ENCODE measurements at places on chromosomes 6 and 20.
A peak's percentile ranks its signal among the peaks of the same experiment; 100 is the strongest.

GRCh38 chr6:4948781-4949450 lies 54.9 kb downstream of the RPP40 start:
- peaks cover 39% of the 10 kb centered on the region for H3K36me3 ChIP-seq
- peaks cover 2% of the 10 kb centered on the region for H3K27me3 ChIP-seq
- no peak overlapping the region for H3K27ac ChIP-seq

- peaks cover 4% of the 10 kb centered on the region for H3K27me3 ChIP-seq
- peak within 1 kb of the TSS; percentile 97 for H3K27ac ChIP-seq
- H3K36me3 ChIP-seq, result peaks cover 21% of the 10 kb centered on the region
- H3K4me1 ChIP-seq, result peaks cover 42% of the 10 kb centered on the region
- H3K4me3 ChIP-seq, result peak within 1 kb of the TSS; percentile 93
- DNase-seq, result peak; percentile 91
Measured at GRCh38 chr20:3795511-3796468, at the start of gene CDC25B. CDC25B (plus strand) TSS chr20:3796310; CDS start chr20:3796532, 222 bp downstream.

DNA sequence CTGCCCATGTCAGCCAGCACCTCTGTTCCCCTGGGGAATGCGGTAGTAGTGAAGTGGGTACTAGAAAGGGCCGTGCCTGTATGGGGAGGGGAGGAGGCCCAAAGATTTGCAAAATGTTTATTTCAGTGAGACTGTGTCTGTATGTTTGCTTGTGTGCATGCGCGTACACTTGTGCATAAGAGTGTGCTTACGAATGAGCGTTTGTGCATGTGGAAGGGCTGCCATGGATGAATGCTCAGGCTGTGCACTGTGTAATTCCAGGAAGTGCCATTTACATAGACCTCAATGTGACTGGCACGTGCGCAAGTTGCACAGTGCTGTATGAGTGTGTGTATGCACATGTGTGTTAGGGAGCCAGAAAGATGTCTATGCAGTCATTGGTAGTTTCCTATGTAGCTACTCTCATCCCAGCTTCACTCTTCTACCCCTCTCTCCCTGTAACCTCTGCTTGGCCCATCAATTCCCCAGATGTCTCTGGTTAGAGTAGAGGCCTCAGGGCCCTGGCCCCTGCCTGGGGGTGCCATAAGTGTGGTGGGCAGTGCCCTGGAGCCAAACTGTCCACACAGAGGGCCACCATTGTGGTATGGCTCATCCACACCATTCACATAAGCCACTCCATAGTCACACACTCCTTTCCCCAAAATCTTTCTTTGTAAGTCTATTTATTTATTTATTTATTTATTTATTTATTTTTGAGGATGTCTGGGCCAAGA lies 26.8 kb upstream of the SLC22A7 start:
- no peak for DNase-seq
- H3K4me3 ChIP-seq, result no peak overlapping the region
- peaks cover 13% of the 10 kb centered on the region for H3K4me1 ChIP-seq
- no peaks in the 10 kb centered on the region for H3K36me3 ChIP-seq

DNA sequence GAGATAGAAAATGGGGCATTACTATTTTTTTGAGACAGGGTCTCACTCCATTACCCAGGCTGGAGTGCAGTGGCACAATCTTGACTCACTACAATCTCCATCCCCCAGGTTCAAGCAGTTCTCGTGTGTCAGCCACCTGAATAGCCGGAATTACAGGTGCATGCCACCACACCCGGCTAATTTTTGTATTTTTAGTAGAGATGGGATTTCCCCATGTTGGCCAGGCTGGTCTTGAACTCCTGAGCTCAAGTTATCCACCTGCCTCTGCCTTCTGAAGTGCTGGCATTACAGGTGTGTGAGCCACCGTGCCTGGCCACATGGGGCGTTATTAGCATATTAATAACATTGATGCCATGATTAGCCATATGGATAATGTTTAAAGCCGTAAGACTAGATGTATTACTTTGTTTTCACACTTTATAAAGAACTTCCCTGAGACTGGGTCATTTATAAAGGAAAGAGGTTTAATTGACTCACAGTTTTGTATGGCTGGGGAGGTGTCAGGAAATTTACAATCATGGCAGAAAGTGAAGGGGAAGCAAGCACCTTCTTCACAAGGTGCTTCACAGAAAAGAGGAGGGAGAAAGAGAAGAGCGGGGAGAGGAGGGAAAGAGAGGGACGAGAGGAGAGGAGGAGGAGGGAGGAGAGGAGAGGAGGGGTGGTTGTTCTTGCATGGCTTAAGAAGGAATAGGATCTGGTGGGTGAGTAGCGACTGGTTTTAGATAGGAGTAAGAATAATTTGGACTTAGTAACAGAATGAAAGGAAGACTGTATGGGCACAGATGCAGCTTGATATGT lies 51.9 kb downstream of the MYO6 start:
- H3K36me3 ChIP-seq, result no peaks in the 10 kb centered on the region
- H3K27ac ChIP-seq, result no peak overlapping the region
- peaks cover 4% of the 10 kb centered on the region for H3K4me1 ChIP-seq
- no peak overlapping the region for H3K4me3 ChIP-seq

GRCh38 chr6:66057034-66057433 lies 350.0 kb upstream of the EYS start:
- no peak for DNase-seq
- no peaks in the 10 kb centered on the region for H3K36me3 ChIP-seq
- no peak overlapping the region for H3K27ac ChIP-seq
- H3K4me3 ChIP-seq, result no peak overlapping the region
- H3K4me1 ChIP-seq, result no peaks in the 10 kb centered on the region
- no peaks in the 10 kb centered on the region for H3K27me3 ChIP-seq

DNA sequence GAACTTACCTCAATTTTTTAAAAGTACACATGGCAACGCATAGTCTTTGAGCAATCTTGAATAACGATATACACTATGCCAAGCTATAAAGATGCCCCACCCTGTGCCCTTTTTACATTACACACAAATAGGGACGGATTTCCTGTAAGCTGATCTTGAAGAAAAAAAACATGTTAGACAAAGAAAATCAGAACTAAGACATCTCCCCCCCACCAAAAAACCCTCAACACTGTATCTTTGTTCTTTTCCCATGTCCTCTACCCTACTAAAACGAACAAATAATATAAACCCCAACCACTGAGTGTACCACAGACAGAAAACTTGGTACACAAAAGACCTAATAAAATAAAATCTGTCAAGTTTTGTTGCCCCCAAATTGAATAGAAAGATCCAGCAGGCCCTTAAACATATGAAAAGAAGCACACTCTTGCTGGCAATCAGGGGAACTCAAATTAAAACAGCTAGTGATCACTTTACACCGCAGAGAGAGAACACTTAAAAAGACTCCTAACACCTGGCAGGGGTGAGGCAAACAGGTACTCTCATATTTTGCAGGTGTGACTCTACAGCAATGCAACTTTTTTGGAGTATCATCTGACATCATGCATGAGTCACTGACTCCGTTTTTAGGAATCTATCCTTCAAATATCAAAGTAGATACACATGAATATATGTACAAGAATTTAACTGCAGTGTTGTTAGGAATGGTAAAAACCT lies 29.6 kb downstream of the BACH2 start:
- no peak for DNase-seq
- H3K4me1 ChIP-seq, result no peaks in the 10 kb centered on the region
- H3K27me3 ChIP-seq, result peaks cover 2% of the 10 kb centered on the region

GRCh38 chr6:144731229-144731628 lies 446.1 kb downstream of the UTRN start:
- no peaks in the 10 kb centered on the region for H3K4me1 ChIP-seq
- no peak for DNase-seq
- H3K27me3 ChIP-seq, result no peaks in the 10 kb centered on the region
- H3K27ac ChIP-seq, result no peak overlapping the region
- H3K4me3 ChIP-seq, result no peak overlapping the region

DNA sequence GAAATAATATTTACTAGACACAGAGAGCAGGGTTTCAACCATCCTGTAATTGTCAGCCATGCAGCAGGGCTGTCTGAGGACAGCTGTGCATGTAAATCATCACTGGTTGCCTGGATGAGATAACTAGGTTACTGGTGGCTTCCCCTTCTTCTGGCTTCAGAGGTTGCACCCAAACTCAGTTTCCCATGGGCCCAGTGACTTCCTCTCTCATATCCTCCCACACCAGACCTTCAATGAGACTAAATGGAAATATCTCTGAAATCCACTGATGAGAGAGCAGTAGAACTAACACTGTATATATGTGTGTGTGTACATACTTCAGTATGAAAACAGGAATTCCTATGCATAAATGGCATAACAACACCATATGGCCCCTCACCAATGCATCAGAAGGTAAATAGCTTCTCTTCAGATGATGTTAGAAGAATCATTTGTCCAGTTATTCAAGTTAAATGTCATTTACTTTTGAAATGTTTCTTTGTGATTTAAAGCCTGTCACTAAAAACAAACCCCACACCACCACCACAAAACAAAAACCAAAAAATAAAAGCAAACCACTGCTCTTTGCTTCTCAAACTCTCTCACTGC lies 51.0 kb upstream of the IL20RA start:
- H3K36me3 ChIP-seq, result no peaks in the 10 kb centered on the region
- no peak overlapping the region for H3K27ac ChIP-seq
- no peaks in the 10 kb centered on the region for H3K4me1 ChIP-seq
- peaks cover 8% of the 10 kb centered on the region for H3K27me3 ChIP-seq
- H3K4me3 ChIP-seq, result no peak overlapping the region

DNA sequence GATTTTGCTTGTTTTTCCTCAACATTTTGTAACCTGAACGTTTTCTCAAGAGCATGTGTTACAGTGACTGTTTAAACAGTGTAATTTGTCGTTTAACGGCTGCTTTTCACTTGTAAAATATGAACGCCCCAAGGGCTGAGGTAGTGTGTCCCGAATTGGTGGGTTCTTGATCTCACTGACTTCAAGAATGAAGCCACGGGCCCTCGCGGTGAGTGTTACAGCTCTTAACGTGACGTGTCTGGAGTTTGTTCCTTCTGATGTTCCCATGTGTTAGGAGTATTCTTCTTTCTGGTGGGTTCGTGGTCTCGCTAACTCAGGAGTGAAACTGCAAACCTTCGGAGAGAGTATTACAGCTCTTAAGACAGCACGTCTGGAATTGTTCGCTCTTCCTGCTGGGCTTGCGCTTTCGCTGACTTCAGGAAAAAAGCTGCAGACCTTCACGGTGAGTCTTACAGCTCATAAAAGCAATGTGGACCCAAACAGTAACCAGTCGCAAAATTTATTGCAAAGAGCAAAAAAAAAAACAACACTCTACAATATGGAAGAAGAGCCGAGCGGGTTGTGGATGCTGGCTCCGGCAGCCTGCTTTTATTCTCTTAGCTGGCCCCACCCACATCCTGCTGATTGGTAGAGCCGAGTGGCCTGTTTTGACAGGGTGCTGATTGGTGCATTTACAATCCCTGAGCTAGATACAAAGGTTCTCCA lies 25.1 kb upstream of the TRIM27 start:
- peaks cover 5% of the 10 kb centered on the region for H3K27me3 ChIP-seq
- peaks cover 4% of the 10 kb centered on the region for H3K36me3 ChIP-seq
- H3K4me3 ChIP-seq, result no peak overlapping the region
- H3K4me1 ChIP-seq, result peaks cover 49% of the 10 kb centered on the region

- H3K36me3 ChIP-seq, result peaks cover 30% of the 10 kb centered on the region
- no peak overlapping the region for H3K27ac ChIP-seq
- H3K4me3 ChIP-seq, result no peak overlapping the region
Measured at GRCh38 chr6:107870381-107870780, 46.3 kb upstream of the SCML4 start.

GRCh38 chr20:45229264-45230056 lies 8.3 kb downstream of the SEMG2 start:
- H3K4me1 ChIP-seq, result peaks cover 6% of the 10 kb centered on the region
- H3K27ac ChIP-seq, result no peak overlapping the region
- DNase-seq, result no peak
- no peaks in the 10 kb centered on the region for H3K36me3 ChIP-seq
- peak overlapping the region; percentile 16 for H3K4me3 ChIP-seq

DNA sequence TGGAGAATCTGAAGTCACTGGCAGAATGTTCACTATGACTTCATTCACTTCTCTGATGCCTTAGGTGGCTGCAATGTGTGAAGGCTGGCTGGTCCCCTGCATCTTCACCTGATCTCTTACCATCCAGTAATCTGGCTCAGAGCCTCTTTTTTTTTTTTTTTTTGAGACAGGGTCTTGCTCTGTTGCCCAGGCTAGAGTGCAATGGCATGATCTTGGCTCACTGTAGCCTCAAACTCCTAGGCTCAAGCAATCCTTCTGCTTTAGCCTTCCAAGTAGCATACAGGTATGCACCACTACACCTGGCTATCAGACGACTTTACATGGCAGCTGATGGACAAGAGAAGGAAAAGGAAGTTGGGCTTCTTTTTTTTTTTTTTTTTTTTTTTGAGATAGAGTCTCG lies 25.8 kb upstream of the JARID2 start:
- peaks cover 9% of the 10 kb centered on the region for H3K27me3 ChIP-seq
- no peak overlapping the region for H3K27ac ChIP-seq
- no peak overlapping the region for H3K4me3 ChIP-seq
- no peaks in the 10 kb centered on the region for H3K36me3 ChIP-seq

DNA sequence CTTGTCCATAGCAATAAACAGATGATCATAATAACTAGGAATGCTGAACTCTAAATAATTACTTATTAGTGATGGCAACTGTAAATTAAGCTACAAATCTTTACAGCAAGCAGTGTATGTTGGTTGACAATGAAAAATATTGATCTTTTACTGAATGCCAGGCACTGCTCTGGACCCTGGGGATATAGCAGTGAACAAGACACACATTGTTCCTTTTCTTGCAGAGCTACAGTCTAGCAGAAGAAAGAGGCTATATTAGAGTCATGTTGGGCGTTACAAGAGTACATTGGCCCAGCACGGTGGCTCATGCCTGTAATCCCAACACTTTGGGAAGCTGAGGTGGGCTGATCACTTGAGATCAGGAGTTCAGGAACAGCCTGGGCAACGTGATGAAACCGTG lies 11.5 kb downstream of the PXT1 start:
- no peak for DNase-seq
- H3K4me3 ChIP-seq, result peak overlapping the region; percentile 7
- no peaks in the 10 kb centered on the region for H3K27me3 ChIP-seq
- peaks cover 6% of the 10 kb centered on the region for H3K36me3 ChIP-seq
- H3K4me1 ChIP-seq, result peaks cover 60% of the 10 kb centered on the region

GRCh38 chr6:87826424-87826823 lies 124.4 kb upstream of the AKIRIN2 start:
- no peak for DNase-seq
- H3K27me3 ChIP-seq, result peaks cover 14% of the 10 kb centered on the region
- H3K36me3 ChIP-seq, result no peaks in the 10 kb centered on the region
- H3K27ac ChIP-seq, result no peak overlapping the region
- H3K4me3 ChIP-seq, result no peak overlapping the region

- H3K27ac ChIP-seq, result no peak overlapping the region
- peak; percentile 61 for DNase-seq
- no peaks in the 10 kb centered on the region for H3K36me3 ChIP-seq
- H3K4me3 ChIP-seq, result no peak overlapping the region
Measured at GRCh38 chr6:147161974-147162495, 42.2 kb upstream of the STXBP5 start.

GRCh38 chr6:42197555-42198362 lies 3.0 kb upstream of the GUCA1B start:
- H3K27ac ChIP-seq, result no peak overlapping the region
- no peak overlapping the region for H3K4me3 ChIP-seq
- peak; percentile 72 for DNase-seq
- H3K36me3 ChIP-seq, result peaks cover 4% of the 10 kb centered on the region

Data from HFFc6 (cell line).